ENCODE measurements at places on chromosomes 5 and 9.
A peak's percentile ranks its signal among the peaks of the same experiment; 100 is the strongest.

- no peak for DNase-seq
Observed at GRCh38 chr9:95029288-95029687, 288.2 kb downstream of the FANCC start.

GRCh38 chr9:35852267-35852815, 17.9 kb downstream of the OR13J1 start:
- DNase-seq = no peak

DNA sequence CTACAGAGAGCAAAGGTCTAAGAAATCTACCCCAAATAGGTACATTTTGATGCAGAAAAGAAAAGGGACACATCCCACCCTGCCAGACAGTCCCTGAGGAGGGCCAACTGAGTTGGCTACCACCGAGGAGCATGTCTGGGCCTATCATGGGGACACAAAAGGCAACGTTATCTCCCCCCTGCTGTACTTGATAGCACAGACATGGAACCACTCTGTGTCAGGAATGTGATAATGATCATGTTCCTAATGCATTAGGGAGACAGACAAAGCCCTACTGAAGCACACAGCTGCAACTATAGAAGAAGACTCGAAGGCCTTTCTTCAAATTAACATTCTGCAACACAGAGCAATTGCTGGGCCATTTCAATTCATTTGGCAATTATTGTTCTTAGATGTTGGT, 84.5 kb downstream of the ENC1 start:
- no peak for DNase-seq

DNA sequence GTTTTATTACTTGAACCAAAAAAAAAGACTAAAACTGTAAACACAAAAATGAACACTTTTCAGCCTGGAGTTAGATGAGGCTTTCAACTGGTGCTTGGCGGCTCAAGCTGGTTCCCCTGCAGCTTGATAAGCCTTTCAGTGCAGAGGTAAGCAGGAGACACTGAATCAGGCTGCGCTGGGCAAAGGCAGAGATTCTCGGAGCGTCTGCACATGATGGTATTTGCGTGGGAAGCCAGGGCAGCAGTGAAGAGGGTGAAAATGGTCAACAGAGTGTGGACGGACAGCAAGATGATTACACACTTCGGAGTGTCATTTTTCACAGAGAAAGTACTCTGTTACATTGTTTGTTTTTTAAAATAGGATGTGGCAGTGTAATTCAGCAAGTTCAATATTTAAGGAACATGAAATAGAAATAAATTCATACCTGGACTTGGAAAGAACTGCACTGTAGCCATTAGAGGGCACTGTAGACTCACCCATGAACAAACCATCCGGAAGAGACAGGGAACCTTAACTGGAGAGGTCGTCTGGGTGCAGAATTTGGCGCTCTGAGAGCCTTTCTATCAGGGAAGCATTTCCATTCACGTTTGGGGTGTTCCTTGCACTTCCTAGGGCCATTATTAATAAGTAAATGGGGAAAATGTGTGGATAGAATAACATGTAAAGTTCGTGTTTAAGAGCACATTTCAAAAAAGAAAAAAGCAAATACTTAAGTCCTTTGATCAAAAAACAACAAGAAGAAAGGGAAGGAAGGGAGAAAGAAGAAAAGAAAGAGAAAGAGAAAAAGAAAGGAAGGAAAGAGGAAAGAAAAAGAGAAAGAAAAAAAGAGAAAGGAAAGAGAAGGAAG, 69.8 kb downstream of the ICE1 start:
- no peak for DNase-seq

DNA sequence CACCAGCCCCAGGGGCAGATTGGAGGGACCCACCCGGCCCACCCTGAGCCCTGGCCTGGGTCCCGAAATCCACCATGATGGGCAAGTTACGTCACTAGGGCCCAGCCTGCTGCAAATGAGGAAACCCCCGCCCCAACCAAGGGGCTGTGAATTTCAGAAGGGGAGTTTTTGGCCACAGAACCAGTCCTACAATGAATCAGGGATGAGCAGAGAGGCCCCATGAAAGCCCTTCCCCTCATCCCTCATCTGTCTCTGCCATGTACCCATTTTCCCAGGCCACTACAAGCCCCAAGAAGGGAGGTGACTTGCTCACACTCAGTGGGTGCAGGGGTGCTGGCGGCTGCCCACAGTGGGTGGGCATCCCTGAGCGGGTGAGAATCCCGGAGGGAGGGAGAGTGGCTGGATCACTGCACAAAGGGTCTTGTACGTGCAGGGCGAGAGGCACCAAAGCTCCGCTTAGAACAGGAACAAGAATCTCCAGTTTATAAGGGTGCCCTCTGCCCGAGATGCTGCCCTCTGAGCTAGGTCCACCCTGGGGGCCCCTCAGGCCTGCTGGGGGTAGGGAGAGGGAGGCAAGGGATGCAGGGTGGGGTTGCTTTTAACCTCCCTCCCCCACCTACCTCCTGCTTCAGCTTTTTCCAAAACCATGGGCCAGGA, 10.4 kb upstream of the TCF7 start:
- no peak for DNase-seq

DNA sequence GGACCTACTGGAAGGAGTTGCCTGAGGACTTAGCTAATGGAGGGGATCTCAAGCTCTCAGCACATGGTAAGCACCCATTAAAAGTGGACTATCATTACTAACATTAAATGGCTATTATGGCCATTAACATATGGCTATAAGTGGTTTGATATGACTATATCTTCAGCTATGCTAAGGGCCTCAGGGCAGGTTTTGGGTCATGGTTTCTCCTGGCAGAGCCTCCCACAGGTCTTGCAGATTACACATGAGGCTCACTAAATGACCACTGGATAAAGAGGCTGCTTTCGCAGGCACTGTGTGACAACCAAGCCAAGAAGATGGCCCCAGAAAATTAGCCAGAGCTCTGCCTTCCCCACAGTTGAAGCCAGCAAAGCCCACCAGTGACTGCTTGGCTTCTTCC, 15.4 kb downstream of the CCNJL start:
- DNase-seq = no peak

DNA sequence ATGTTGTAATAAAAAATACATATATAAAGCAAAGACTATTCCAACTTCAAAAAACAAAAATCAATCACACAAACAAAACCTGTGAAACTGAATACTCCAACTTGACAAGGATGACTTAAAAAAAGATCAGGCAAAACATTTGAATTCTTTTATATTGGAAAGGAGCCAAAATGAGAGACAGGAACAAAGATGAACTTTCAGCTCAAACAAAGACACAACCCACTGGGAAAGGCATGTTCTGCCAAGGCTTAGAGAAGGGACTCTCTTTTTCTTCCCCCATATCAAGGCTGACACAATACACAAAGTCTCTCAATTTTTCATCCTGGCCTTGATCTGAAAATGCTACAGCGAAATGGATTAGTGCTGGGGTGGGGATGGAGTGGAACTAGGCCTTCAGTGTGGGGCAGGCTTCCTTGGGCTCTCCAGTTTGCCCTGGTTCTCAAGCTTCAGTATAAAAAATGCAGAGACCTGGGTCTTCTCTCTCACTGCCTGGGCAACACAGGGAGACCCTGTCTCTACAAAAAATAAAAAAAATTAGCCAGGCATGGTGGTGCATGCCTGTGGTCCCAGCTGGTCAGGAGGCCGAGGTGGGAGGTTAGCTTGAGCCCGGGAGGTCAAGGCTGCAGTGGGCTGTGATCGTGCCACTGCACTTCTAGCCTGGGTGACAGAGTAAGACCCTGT, 11.6 kb upstream of the FAM169A start:
- no peak for DNase-seq

GRCh38 chr5:150582241-150583109, 58.0 kb upstream of the SYNPO start:
- no peak for DNase-seq

DNA sequence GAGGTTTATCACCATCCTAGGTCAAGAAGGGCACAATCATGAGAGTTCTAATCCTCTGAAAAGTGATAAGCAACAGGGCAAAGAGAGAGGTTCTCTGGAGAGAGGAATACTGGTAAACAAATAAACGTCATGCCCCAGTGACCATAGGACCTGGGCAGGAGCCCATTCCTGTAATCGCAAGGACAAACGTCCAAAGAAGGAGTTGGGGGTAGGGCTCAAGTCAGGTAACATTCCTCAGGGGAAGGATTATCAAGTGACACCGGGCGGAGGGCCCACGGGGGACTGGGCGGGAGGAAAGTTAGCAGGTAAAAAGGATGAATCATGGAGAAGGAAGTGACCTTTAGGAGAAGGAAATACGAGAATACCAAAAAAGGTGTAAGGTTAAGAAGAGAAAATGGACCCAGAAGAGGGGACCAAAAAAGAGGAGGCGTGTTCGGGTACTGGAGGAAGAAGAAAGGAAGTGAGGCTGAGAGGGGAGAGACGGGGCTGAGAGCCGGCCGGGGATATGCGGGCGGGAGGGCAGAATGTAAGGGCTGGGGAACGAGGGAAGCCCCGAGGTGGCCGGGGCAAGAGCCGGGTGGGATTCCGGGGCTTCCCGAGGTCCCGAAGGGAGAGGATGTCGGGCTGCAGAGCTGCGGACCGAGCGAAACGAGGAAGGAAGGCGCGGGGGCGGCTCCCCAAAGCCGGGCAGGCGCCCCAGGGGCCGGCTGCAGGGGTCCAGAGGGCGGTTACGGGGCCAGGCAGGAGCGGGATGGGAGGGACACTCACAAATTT, 583 bp downstream of the DIAPH1 start:
- peak; percentile 34 for DNase-seq

DNA sequence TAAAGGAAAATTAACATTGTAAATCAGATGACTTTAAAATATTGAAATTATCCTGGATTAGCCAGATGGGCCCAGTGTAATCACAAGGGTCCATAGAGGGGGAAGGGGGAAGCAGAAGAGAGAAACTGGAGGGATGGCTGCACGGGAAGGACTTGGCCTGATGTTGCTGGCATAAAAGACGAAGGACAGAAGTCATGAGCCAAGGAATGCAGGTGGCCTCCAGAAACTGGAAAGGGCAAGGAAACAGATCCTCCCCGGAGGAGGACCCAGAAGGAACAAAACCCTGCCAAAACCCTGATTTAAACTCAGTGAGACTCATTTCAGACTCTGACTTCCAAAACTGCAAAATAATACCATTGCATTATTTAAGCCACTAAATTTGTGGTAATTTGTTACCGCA, 100.2 kb downstream of the ADAMTS2 start:
- DNase-seq = no peak

- no peak for DNase-seq
Observed at GRCh38 chr5:65185468-65185867, 296.3 kb downstream of the ADAMTS6 start.

GRCh38 chr5:153774686-153775085, 264.0 kb downstream of the FAM114A2 start:
- no peak for DNase-seq

GRCh38 chr9:117335837-117336433, 78.9 kb downstream of the ASTN2 start:
- DNase-seq = no peak

DNA sequence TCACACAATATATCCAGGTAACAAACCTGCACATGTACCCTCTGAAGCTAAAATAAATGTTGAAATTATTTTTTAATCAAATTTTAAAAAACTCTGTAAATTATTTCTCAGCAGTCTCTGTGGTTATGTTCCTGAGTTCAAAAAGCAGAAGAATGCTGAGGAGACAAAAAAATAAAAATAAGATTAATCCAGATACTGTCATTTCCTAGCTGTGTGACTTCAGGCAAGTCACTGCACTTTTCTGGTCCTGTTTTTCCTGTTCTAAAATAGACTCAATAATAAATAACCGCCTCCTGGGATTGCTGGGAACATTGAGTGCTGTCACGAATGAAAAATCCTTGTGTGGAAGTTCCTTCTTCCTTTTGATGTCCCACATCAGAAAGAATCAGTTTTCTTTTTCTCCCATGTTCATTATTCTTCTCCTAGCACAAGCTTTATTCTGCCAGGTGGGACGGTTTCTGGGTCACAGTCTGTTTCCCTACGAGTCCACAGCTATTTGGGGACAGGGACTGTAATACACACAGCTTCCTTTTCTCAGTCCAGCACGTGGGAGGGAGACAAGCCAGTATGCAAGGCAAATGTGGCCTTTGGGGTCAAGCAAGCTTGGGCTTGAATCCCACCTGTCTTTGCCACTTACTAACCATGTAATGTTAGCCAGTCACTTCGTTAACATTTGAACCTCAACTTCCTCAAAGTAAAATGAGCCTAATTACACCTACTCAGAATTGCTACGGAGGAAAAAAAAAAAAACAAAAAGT, 156.9 kb downstream of the TRIM32 start:
- no peak for DNase-seq

DNA sequence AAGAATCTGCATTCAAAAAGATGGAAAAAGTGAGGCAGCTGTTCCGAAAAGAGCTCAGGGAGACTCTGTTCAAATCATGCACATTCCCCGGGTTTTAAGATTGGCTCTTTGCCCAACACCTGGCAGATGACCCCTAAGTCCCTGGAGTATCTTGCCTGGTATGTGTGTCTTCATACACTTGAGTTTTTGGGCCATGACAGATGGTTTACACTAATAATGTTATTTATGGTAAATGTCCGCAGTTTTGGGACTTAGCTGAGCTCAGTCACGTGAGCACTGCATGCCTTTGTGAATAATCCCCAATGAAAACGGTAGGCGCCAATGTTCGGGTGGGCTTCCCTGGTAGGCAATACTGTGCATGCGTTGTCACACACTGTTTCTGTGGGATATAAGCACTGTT, 316.1 kb downstream of the PRDM9 start:
- DNase-seq = no peak

- DNase-seq = peak; percentile 19
Observed at GRCh38 chr5:170434966-170435605, 45.9 kb upstream of the KCNMB1 start.

DNA sequence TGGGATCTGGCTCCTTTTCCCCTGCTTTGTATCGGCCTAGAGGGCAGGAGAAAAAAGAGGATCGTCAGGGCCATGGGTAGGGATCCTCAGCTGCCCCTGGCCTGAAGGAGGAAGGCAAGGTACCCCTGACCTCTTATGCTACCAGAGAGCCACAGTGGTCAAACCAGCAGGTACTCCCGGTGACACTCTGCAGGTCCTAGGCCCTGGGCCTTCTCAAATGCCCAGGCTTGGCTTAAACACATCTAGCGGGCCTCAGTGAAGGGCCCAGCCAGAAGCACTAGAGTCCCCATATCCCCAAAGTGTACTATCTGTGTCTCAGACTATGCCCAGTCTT, 3.5 kb downstream of the IRF1 start:
- peak; percentile 0 for DNase-seq

- peak; percentile 61 for DNase-seq
Observed at GRCh38 chr5:132747616-132748440, 602 bp downstream of the CCNI2 start.
